ENCODE measurements at places on chromosomes 4 and X. TPM values are rescaled to one million over a fixed set of nuclear protein-coding genes. Genes with fewer than 3 reads are reported as not detected.

ATOH1 gene
- polyA plus RNA-seq = not detected

IGFBP7 gene
- 82.4 TPM for polyA plus RNA-seq

GRCh38 chr4:147825451-147826287, 93.8 kb downstream of the ARHGAP10 start:
- DNase-seq = peak; percentile 62

- DNase-seq = no peak
Measured at GRCh38 chr4:26248647-26249046, 72.2 kb upstream of the RBPJ start.

- no peak for DNase-seq
Measured at GRCh38 chr4:36709991-36710390, 428.6 kb downstream of the DTHD1 start.

DNA sequence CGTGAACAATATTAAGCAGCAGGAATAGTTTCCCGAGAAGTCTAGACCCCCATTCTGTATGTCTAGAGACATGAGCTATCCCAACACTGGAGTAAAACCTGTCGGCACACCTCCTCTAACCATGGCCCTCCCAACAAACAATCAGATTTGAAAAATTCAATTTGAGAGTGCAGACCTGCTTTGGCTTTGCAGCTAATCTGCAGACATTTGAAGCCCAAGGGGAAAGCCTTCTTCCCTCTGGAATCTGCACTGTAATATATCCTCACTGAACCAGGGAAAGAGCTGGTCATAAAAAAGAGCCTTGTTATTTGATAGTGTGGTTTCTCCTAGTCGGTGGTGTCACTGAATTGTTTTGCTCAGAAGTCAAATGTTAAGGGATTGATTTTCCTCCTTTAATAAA, 44.6 kb upstream of the KLHL34 start:
- no peak for DNase-seq

DNA sequence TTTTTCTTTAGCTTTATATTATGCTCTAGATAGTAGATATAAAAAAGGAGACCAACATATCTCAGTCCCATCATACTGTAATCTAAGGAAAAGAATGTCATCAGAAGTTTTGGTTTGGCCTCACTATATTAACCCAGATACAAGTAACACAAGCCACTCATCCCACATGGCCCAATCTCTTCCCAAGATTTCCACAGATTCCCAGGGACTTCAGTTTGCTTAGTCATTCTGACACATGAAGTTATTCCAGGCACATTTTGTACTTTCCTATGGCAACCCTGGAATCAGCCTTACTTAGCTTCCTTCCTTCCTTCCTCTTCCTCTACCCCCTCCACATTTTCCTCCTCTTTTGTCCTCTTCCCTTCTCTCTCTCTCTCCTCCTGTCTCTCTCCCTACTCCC, 21.7 kb upstream of the DCLK2 start:
- no peak for DNase-seq

DNA sequence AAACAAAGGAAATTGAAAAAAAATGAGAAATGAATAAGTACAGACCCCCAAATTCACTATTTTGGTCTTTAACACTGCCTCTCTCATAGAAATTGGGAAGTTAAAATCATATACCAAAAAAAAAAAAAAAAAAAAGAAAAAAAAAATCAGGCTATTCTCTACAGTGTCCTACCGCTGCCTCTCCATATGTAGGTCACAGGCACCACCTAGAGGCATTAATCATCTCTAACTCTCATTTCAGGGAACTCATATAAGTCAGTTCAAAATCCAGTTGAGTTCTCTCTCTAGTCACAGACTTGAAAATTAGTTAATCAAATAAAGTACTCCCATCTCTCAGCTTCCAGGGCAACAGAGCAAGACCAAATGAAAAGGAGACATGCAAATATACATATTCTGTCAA, 47.9 kb downstream of the COX18 start:
- DNase-seq = no peak

- DNase-seq = no peak
Measured at GRCh38 chr4:87426865-87427517, 4.6 kb downstream of the NUDT9 start.

GRCh38 chrX:43679778-43680177, 23.7 kb downstream of the MAOA start:
- no peak for DNase-seq

DNA sequence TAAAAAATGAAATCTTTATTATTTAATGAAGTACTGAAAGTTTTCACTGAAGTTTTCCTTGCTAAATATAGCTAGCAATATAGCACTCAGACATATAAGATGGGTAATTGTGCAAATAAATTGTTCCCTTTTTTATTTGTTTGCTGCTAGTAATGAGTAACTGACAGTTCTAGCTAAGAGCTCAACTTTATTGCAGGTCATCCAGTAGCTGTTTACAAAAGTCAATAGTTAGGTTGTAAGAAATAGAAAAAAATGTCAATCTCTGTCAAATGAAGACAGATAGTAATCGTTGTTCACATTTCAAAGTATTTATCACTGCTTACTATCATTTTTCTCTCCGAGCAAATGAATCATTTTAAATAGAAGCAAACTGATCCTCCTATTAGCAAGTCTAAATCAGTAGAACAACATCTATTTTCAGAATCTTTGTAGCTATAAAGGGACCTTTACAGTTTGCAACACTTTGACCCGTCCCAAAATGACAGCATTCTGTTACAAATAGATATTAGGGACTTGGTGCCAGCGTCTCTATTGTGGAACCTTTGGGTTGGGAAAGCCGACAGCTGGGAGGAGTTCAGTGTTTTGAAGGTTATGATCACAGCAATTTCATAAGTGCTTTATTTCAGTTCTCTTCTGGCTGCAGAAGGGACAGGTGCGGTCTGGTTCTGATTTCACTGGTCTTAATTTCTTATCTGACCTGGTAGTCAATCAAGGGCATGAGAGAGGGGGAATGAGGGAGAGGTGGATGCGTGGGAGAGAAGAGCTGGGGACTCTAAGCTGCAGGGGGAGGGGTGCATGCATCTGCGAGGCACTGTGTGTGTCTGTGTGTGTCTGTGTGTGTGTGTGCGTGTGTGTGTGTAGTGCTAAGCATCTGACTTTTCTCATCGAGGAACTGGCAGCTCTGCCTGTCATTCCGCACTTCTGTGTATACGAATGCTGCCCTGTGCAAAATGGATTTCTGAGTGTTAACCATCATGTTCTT, 227.9 kb upstream of the PITX2 start:
- peak; percentile 69 for DNase-seq
